ENCODE measurements at places on chromosomes 12 and 14.
A peak's percentile ranks its signal among the peaks of the same experiment; 100 is the strongest.

DNA sequence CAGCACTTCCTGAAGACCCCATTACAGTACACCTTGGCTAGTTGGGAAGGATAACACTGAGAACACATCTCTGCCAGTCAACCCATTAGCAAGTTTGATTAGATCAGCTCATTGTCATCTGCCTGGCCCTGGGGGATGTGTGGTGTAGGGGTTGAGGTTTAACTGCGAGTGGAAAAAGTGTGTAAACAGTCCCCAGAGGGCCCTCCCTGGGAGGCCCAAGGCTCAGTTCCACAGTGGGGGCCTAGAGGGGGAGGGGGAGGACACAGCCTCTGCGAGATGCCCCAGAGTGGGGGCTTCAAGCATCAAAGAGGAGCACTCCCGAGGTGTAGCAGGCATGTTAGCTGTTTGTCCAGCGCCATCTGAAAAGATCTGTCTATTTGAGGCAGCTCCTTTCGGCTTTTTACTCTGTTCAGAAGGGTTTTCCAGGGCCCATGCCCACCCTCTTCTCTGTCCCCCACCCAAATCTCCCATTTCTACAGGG lies 344 bp downstream of the LPAR5 start:
- DNase-seq: no peak

GRCh38 chr14:105094193-105094907 lies 29.1 kb upstream of the GPR132 start:
- no peak for DNase-seq

DNA sequence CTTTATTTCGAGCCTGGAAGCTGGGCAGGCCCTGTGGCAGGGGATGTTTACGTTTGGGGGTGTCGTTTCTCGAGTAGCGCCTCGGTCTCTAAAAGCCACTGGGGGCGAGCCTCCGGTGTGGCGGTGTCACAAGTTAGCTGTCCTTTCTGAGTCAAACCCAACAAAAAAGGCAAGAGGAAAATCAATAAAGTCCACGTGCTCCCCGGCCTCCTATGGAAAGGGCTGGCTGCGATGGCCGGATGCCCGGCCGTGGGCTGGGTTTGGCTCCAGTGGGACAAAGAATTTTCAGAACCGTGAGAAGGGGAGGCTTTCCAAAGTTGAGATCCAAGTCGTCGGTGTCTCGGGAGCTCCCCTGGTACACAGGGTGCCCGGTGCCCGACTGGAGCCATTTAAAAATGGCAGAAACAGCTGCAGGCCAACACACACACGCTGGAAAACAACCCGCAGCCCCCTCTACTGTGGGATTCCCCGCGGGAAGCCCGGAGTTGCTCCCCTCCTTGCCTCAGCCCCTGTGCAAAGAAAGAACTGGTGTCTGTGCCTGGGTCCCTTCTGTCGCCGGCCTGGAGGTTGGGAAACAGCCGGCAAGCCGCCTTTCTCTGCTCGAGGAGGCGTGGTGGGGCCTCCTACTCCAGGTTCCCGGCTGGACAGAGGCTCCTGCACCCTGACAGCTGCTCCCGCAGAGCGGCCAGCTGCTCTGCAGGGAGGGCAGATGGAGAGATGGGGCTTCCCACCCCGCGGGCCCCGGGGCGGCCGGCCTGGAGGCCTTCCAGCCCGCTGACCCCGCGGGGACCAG lies 1.9 kb downstream of the BCL7A start:
- DNase-seq: peak; percentile 92

DNA sequence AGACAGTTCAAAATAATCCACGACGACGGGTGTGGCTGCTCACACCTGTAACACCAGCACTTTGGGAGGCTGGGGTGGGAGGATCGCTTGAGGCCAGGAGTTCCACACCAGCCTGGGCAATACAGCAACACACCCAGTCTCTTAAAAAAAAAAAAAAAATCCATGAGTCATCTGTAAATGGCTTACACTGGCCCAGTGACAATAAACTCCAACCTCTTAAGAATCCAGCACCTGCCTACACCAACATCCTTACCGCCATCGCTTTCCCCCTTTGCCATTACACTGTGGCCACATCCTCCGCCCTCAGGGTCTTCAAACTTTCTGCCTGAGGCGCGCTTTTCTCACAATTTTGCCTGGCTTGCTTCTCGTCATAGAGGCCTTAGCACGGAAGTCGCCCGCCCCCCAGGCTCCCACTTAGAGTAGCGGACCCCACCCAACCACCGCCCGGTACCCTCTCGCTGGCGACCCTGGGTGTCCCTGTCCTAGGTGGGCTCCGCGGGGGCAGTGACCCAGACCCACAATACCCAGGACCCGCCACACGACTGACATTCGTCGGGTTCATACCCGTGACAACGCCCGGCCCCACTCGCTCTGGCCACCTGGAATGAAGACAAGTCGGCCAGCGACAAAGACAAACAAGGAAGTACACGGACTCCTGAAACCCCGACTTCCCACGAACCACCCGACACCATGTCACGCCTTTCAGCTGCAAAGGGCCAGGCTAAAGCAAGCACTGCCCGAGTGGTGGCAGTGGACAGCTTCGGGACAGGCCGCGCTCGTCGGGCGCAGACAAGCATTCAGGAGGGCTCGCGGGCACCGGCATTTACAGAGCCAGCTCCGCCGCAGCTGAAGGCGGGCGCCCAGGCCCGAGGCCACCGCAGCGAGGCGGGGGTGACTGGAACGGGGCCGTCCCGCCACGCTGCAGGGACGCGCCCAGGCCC lies 636 bp downstream of the GOLGA3 start:
- peak; percentile 77 for DNase-seq

GRCh38 chr14:68656452-68656851 lies 136.4 kb downstream of the ZFP36L1 start:
- DNase-seq: no peak

- DNase-seq: no peak
Measured at GRCh38 chr12:49126852-49127763, 4.1 kb downstream of the TUBA1B start.

- DNase-seq: no peak
Measured at GRCh38 chr14:31080484-31080883, 54.3 kb upstream of the STRN3 start.

- DNase-seq: no peak
Measured at GRCh38 chr12:26196421-26196716, 996 bp downstream of the SSPN start.

- DNase-seq: peak; percentile 86
Measured at GRCh38 chr14:106848330-106849121, 1322.1 kb downstream of the TMEM121 start.

DNA sequence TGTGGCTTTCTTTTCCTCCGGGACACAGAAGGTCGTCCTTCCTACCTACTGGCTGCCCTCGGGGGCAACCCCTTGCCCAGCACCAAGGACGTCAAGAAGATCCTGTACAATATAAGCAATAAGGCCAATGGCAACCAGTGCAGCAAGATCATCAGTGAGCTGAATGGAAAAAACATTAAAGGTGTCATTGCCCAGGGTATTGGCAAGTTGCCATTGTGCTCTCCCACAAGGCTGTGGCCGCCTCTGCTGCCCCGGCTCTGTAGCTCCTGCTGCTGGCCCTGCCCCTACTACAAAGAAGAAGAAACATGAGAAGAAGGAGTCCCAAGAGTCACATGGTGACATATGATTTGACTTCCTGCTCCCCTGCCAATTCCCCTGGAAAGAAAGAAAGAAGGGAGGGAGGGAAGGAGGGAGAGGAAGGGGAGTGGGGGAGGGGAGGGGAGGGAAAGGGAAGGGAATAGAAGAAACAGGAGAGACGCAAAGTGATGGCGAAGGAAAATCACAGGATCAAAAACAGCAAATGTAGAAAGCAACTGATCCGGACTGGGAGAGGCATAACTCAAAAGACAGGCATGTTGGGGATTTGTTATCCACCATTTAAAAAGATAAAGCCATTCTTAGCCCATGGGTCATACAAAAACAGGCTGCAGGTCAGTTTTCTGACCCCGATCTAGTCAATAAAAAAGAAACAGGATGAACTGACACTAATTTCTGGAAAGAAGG lies 61.3 kb upstream of the RESF1 start:
- DNase-seq: no peak

DNA sequence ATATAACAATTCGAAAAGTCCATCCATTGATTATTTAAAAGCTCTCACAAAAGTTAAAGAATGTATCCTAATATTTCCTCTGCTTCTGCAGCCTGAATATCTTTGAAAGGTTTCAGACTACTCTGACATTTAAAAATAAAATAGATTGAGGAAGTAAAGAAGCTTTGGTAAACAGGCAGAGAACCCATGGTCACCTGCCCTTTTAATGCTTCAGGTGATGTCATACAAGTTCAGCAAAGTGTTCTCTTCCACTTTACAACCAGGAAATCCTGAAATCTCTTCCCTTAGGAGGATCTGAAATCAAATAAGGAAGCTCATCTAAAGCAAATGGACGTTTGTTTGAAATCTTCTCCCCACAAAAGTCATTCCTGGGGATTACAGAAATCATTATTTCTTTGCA lies 322.4 kb downstream of the PDZRN4 start:
- no peak for DNase-seq

GRCh38 chr12:45269412-45269751 lies 53.5 kb downstream of the ANO6 start:
- DNase-seq: no peak

DNA sequence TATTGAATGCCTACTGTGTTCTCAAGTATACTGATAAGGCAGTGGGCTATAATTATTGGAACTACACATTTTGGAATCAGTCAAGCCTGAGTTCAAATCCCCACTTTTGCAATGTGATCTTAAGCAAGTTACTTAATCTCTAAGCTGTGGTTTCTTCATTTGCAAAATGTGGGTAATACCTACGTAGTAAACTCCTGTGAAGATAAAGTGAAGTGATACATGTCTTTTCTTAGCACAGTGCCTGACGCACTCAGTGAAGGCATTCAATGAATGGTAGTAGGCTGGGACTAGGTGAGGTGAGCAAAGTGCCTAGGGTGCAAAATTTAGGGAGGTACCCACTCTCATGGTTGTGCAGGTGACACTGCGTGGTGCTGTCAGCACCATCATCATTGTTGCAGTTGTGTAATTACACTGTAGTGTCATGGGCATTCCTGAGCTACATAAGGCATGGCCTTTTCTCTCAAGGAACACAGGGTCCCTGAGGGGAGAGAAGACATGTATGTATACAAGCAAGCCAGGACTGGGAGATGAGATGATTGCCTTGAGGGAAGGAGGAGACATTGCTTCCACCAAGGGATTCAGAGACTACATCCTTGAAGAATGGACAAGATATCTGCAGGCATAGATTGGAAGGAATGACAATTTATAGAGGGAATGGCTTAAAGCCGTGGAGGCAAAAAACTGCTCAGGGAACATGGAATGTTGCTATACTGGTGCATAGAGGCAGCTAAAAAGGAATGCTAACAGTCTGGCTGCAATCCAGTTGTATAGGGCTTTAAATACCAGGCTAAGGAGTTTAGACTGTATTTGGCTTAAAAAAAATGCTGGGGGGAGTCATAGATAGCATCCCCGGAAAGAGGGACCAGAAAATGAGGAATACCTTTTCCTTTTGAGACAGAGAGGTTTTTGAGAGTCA lies 129.2 kb upstream of the ARHGAP5 start:
- no peak for DNase-seq
